ENCODE measurements at places on chromosomes 2 and 18. TPM values are rescaled to one million over a fixed set of nuclear protein-coding genes. Genes with fewer than 3 reads are reported as not detected.

Gene MAB21L4
- not detected for total RNA-seq

Gene UGT1A10
- not detected for total RNA-seq

Gene HOXD12
- not detected for total RNA-seq

Gene VWA3B
- total RNA-seq: not detected

Gene RMDN2
- total RNA-seq: 8.4 TPM

Gene EGR4
- total RNA-seq: not detected

Gene FEV
- not detected for total RNA-seq

Gene CCDC150
- 1.3 TPM for total RNA-seq

Gene ADRA2B
- total RNA-seq: 1.2 TPM

Gene APCDD1
- 232 TPM for total RNA-seq

Gene TMEM198
- total RNA-seq: 2.6 TPM

Gene TTC39C
- 46.7 TPM for total RNA-seq

All from mesenteric fat pad (tissue), 1 donor.